ENCODE measurements at places on chromosomes 16 and 17. TPM values are rescaled to one million over a fixed set of nuclear protein-coding genes. Genes with fewer than 3 reads are reported as not detected.

Gene NPW
- 0.85 TPM for polyA plus RNA-seq

Gene CCDC137
- 68.1 TPM for polyA plus RNA-seq

Gene ZG16
- not detected for polyA plus RNA-seq

Gene CX3CL1
- not detected for polyA plus RNA-seq

Gene FOXL1
- polyA plus RNA-seq, result not detected

Gene CBX1
- polyA plus RNA-seq, result 48.7 TPM

Gene KIFC3
- 78.1 TPM for polyA plus RNA-seq

Gene ADCY7
- 49.4 TPM for polyA plus RNA-seq

Gene NGFR
- polyA plus RNA-seq, result 0.11 TPM

Gene SMIM22
- polyA plus RNA-seq, result not detected

Gene FOXJ1
- polyA plus RNA-seq, result not detected

Gene KRT36
- polyA plus RNA-seq, result not detected

Gene UTS2R
- not detected for polyA plus RNA-seq

Gene AARS1
- polyA plus RNA-seq, result 165 TPM

Gene HAS3
- polyA plus RNA-seq, result 0.12 TPM

Gene LGALS9B
- not detected for polyA plus RNA-seq

Gene SPNS2
- not detected for polyA plus RNA-seq

Gene KRTAP1-5
- not detected for polyA plus RNA-seq

Gene CHST5
- 0.05 TPM for polyA plus RNA-seq

Gene SCIMP
- polyA plus RNA-seq, result not detected

Gene SOX9
- polyA plus RNA-seq, result not detected

Gene NTN1
- not detected for polyA plus RNA-seq

Gene PLA2G10
- polyA plus RNA-seq, result not detected

Gene NPIPB6
- 0.96 TPM for polyA plus RNA-seq

Gene BAIAP3
- 4.5 TPM for polyA plus RNA-seq

Gene FAM83G
- 5.5 TPM for polyA plus RNA-seq

Gene HOXB7
- polyA plus RNA-seq, result 13.9 TPM

Gene SLC2A4
- polyA plus RNA-seq, result 2.6 TPM

Gene ARHGAP23
- polyA plus RNA-seq, result 1.6 TPM

Gene KRT25
- not detected for polyA plus RNA-seq

Gene KCNH6
- not detected for polyA plus RNA-seq

Gene LAT
- polyA plus RNA-seq, result 1.6 TPM

Gene KRTAP3-2
- not detected for polyA plus RNA-seq

Gene TLCD1
- polyA plus RNA-seq, result 25.0 TPM

Gene FBXO39
- not detected for polyA plus RNA-seq

Gene RUNDC3A
- not detected for polyA plus RNA-seq

Gene CES5A
- polyA plus RNA-seq, result 0.22 TPM

Gene AATK
- polyA plus RNA-seq, result 0.26 TPM

Gene HSF5
- polyA plus RNA-seq, result 0.04 TPM

Data from K562 (cell line).